ENCODE measurements at places on chromosomes 11 and 22. TPM values are rescaled to one million over a fixed set of nuclear protein-coding genes. Genes with fewer than 3 reads are reported as not detected.

DNA sequence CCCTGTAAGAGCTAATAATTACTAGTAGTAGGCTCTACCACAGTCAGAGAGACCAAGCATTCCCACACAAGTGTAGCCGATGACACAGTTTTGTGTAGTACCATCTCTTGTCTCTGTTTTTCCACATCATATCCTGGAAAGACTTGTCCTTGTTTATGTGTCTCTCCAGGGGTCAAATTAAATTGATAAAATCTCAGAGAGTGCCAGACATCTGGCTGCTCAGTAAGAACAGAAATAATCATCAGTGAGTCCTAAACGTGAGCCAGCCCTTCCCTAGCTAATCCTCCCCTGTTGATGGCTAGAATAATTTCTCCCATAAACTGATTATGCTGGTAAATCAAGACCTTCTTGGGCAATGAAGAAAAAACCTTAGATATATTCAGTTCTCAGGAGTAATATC is 111.4 kb upstream of the GRAMD1B start:
- no peak for DNase-seq

DNA sequence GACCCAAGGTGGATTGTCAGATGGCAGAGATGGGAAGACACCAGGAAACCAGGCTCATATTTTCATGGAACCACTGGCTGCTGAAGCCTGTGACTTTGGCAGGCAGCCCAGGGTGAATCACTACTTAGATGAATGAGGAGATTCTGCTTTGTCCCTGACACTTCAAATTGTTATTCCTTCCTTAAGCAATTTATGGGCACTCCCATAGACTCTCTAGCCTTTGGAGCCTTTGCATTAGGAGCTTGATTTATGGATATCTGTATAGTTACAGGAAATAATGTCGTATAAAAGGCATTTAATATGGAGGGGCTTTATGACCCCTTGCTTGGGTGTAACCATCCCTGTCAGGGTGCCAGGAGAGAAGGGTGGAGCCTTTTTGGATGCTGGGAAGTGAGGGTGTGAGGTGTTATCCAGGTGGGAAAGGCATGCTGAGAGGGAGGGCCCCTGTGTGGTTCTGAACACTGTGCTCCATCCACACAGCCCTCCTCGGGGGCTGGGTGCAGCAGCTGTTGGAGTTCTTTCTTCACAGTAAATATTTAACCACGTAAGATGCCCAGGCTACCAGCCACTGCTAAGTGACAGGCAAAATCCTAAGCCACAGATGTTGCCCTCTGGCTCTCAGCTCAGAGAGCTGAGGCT is 35.3 kb downstream of the IL18 start:
- DNase-seq: peak; percentile 80

DNA sequence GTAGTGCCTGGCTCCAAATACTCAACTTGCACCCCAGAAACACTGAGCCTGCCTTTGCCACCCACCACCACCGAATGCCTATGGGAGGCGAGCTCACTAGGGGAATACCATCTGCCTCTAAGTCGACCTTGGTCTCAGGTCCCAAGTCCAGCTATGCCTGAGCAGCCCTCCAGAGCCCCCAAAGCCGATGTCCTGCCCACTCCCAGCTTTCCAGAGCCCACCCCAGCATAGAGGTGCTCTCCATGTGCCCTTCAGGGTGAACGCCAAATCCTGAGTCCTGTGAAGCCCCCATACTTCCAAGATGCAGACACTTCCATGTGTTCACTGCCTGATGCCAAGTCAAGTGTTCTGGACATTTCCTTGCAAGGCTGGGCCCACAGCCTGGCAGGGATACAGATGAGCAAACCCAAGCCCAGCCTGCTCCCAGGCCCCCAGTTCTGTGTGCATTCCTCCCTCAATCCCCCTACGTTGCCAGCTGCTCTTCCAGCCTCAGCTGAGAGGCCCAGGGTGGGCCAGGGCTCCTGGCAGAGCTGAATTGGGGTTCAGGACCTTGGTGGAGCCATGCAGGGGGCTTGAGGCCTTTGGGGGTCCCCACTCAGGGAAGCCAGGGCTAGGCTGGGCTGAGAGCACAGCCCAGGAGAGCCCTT is 2.6 kb upstream of the KMT5B start:
- DNase-seq: no peak

FOLR2 gene
- not detected for total RNA-seq

MS4A4A gene
- not detected for total RNA-seq

DNA sequence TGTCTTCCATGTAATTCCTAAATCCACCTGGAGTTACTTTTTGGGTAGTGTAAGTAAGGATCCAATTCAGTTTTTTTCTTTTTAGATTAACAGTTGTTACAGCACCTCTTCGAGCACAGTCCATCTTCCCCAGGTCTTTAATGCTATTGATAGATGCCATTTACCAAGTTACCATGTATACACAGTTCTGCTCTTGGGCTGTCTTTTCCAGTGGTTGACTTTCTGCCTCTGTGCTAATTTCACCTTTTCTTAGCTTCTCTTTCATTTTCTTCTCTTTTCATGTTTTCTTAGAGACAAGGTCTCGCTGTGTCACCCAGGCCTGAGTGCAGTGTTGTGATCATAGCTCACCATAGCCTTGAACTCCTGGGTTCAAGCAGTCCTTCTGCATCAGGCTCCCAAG is 12.0 kb downstream of the ATXN10 start:
- DNase-seq: no peak

- DNase-seq: no peak
Measured at GRCh38 chr22:38828191-38828590, 15.6 kb downstream of the NPTXR start.

- DNase-seq: no peak
Measured at GRCh38 chr11:72460091-72460647, 25.8 kb upstream of the CLPB start.

PANX3 gene
- total RNA-seq: not detected

GRCh38 chr11:131663405-131664200 is 293.2 kb downstream of the NTM start:
- no peak for DNase-seq

DNA sequence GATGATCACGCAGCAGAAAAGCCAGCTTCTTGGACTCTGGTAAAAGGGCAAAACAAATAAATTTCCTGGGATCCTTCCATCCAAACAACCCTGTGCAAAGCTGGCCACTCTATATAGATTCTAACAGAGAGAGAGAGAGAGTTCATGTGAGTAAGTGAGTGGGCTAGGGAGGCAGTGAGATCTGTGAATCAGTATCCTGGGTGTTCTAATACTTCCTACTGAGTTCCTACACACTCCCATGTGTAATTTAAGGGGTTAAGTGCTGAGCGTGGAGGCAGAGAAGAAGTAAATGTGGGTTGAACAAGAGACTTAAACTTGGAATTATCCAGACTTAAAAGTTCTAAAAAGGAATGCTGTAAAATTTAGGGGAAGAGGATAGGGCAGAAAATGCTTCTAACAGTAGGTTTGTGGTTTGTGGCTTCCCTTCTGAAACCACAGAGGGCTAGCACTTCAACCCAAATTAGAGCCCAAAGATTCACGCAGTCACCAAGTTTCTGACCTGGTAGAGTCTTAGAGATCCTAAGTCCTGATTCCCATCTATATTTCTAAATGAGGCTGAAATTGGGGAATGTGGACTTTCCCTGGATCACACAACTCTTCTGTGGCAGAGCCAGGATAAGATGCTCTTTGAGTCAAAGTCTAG is 413.9 kb downstream of the TENM4 start:
- no peak for DNase-seq

GLYATL2 gene
- total RNA-seq: 1.2 TPM

C22orf23 gene
- 0.29 TPM for total RNA-seq

KCNK7 gene
- 0.11 TPM for total RNA-seq

DNA sequence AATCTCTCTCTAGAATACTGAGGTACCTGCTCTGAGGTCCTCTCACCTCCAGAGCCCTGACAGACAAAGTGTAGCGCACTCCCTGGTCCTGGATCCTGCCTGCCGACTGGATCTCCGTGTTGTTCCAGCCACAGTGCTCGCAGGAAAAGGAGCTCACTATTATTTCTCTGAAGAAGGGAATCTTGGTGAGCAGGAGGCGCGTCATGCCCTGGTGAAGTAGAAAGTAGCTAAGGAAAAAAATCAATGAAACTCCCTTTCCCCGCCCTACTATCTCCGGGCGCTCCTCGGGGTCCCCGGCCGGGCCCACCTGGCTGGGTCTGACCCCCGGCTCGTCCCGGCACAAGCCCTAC is 412 bp downstream of the ZPR1 start:
- no peak for DNase-seq

TMEM25 gene
- total RNA-seq: 14.1 TPM

DNA sequence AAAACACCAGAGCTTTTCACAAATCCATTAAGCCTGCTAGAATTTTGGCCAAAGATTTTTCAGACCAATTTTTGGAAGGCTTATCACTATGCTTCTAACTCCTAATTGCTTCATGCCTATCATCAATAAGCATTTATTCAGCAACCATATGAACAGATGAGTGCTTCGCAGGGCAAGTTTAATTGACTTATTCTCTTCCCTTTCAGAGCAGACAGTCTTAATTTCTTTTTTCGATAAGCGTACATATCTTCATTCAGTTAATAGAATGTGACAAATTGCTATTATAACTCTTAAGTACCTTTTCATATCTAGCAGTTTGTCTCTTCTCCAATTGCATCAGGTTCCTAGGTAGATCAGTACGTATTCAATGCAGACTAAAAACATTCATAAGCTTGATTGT is 298.4 kb upstream of the ANO5 start:
- no peak for DNase-seq

DNA sequence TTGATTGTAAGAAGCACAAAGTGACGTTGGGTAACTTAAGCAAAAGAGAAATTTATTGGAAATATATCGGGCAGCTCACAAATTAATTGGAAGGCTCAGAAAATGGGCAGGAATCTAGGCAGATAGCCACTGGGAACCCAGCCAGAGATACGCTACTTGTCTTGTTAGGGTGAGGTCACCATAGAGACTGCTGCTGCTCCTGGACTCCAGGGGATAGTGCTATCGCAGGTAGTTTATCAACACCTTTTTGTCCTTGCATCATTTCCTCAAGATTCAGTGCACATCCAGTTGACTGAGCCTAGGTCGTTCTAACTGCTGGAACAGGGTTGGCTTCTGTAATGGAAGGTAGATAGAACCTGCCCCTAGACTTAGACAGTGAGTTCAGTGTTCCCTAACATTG is 19.6 kb downstream of the AMOTL1 start:
- DNase-seq: no peak

DNA sequence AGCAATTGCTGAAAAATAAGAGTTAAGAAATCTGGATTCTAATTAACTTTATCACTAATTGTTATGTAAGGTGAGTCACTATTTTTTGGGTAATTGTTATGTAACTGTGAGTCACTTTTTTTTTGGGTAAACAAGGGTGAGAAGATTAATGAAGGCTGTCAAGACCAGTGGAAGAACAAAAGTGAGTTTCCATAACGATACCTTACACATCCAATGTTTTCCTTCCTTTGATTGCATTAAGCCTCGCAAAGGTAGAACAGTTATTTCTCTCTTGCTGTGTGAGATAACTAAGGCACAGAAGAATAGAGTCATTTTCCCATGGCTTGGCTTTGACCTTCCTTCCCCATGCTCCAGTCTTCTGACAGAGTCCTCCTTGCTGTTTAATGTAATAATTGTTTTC is 374.7 kb downstream of the DDX10 start:
- DNase-seq: no peak

ANO1 gene
- total RNA-seq: not detected

- no peak for DNase-seq
Measured at GRCh38 chr11:123525511-123525918, 95.4 kb downstream of the GRAMD1B start.

SLC22A8 gene
- not detected for total RNA-seq

GRCh38 chr22:44391481-44392445 is 79.0 kb upstream of the SHISAL1 start:
- DNase-seq: no peak

DNA sequence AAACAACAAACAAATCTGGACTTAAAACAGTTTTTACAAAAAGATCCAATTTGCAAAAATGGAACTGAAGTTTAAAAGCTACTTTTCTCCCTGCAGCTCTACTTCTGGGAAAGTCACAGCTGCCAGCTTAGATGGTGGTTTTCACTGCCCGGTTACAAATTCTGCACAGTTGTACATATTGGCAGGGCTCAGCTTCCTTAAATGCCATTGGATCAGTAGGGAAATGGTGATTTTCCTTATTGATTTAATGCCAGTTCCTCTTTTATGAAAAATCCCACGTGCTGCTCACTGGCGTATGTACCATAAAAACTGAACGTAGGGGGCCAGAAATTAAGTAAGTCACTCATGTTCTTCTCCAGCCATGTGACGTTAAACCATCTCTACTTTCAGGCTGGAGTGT is 22.8 kb downstream of the GRAP2 start:
- DNase-seq: no peak

PHF5A gene
- total RNA-seq: 80.7 TPM

DNA sequence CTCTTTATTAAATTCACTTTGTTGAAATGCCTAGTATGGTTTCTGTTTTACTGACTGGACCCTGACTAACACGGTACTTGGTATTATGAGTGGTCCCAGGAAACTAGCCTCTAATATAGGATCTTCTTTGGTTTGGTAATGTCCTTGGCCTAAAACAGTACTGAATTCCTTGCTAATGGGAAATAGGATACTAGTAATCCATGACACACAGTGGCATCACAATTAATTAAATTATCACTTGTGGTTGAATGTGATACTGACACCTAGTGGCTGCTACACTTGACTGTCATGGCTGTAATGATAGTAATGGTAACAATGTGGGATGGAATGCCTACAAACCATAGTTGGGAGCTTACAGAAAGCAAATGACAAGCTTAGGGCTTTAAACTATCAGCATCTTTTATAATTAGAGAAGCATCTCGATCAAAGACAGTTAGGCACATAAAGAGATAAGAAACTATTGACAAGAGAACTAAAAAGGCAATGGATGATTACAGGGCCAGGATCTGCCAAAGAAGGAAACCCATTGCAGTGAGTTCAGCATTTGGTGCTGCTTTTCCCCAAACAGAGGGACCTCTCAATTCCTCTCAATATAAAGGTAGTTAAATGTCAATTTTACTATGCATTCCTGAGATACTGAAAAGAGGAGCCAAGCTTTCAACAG is 8.6 kb downstream of the DNHD1 start:
- peak; percentile 84 for DNase-seq

DNA sequence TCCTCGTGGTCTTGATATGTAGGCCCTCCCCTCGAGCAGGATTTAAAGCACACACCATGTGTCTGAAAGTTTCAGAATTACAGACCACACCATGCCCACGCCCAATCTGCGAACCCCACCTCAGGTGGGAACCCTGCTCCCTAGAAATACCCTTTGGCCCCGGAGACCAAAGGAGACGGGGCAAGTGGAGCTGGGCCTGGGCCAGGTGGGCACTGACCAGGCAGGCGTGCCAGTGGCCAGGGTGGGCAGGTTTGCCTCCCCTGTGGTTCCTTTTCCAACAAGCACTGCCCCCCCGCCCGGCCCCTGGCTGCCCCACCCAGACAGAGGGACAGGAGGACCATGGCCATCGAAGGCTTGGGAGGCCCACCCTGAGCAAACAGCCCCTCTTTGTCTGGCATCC is 400.4 kb downstream of the TBC1D22A start:
- DNase-seq: no peak

SULT4A1 gene
- 0.06 TPM for total RNA-seq

GRCh38 chr11:35516403-35516802 is 9.0 kb downstream of the PAMR1 start:
- DNase-seq: no peak

TMEM179B gene
- 78.5 TPM for total RNA-seq

IL10RA gene
- total RNA-seq: not detected
